ENCODE measurements at places on chromosomes 2 and 18.

- no peak for DNase-seq
Observed at GRCh38 chr2:238108423-238109183, 8.5 kb downstream of the ESPNL start.

- peak; percentile 46 for DNase-seq
Observed at GRCh38 chr2:113203901-113204519, 30.2 kb downstream of the PSD4 start.

GRCh38 chr2:128520340-128520739 is 201.7 kb upstream of the HS6ST1 start:
- DNase-seq: no peak

DNA sequence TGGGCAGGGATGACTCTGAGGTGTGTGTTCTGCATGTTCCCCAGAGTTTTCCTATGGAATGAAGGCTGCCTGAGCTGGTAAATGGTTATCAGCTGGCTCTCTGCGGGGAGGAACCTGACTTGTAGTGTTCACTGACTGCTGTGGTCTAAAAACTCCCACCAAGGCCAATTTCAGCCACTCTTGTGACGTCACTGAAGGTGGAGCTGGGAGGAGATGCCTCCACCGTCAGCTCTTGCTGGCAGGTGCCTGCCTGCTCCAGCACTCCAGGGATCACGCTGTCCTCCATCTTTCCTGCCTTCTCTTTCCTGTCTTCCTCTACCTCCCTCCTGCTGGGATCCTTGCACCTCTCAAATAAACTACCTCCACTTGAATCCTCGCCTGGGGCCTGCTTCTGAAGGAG is 209.5 kb upstream of the HS6ST1 start:
- DNase-seq: no peak

DNA sequence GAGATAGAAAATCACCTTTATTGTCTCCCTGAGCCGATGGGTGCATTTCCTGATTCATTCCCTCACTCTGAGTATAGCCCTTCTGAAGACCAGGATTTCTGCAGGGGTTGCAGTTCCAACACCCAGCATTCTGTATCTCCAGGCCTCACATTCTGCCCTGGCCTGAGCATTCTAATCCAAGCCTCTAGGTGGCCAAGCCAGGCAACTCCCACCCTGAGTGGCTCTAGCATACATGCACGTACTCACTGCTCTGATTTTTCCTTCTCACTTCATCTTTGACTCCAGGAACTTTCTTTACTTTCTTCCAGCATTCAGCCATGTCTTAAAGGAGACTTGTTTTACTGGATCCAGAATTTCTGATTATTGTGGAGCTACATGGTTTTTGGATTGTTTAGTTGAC is 100.7 kb upstream of the STK39 start:
- DNase-seq: no peak
